ENCODE measurements at places on chromosomes 2 and 18. TPM values are rescaled to one million over a fixed set of nuclear protein-coding genes. Genes with fewer than 3 reads are reported as not detected.

The MAPRE3 gene
- total RNA-seq: 3.7 TPM

The WDR43 gene
- 250 TPM for total RNA-seq

The TLX2 gene
- not detected for total RNA-seq

The KRCC1 gene
- 5.7 TPM for total RNA-seq

The SNED1 gene
- 0.53 TPM for total RNA-seq

The HOXD4 gene
- total RNA-seq: not detected

The STK11IP gene
- 36.0 TPM for total RNA-seq

The WDSUB1 gene
- 2.4 TPM for total RNA-seq

The TRPM8 gene
- not detected for total RNA-seq

The GPR17 gene
- not detected for total RNA-seq

The LRRC30 gene
- not detected for total RNA-seq

The STK25 gene
- 97.1 TPM for total RNA-seq

The RTP5 gene
- total RNA-seq: 0.13 TPM

The GCG gene
- not detected for total RNA-seq

The POTEC gene
- total RNA-seq: not detected

The HRH4 gene
- 0.41 TPM for total RNA-seq

The SMC6 gene
- total RNA-seq: 20.7 TPM

The LBX2 gene
- total RNA-seq: not detected

The TNFRSF11A gene
- total RNA-seq: 1.7 TPM

The SCYGR4 gene
- not detected for total RNA-seq

The SALL3 gene
- total RNA-seq: not detected

The SOX11 gene
- total RNA-seq: 0.03 TPM

The NRBP1 gene
- 103 TPM for total RNA-seq

The RFTN2 gene
- total RNA-seq: not detected

The PLGLB1 gene
- total RNA-seq: 0.35 TPM

The PCARE gene
- not detected for total RNA-seq

The CASP8 gene
- total RNA-seq: 45.8 TPM

The DSC1 gene
- total RNA-seq: not detected

The ONECUT2 gene
- 0.03 TPM for total RNA-seq

The VSNL1 gene
- total RNA-seq: not detected

The ANKRD30BL gene
- not detected for total RNA-seq
